ENCODE measurements at places on chromosomes 6 and 20.

DNA sequence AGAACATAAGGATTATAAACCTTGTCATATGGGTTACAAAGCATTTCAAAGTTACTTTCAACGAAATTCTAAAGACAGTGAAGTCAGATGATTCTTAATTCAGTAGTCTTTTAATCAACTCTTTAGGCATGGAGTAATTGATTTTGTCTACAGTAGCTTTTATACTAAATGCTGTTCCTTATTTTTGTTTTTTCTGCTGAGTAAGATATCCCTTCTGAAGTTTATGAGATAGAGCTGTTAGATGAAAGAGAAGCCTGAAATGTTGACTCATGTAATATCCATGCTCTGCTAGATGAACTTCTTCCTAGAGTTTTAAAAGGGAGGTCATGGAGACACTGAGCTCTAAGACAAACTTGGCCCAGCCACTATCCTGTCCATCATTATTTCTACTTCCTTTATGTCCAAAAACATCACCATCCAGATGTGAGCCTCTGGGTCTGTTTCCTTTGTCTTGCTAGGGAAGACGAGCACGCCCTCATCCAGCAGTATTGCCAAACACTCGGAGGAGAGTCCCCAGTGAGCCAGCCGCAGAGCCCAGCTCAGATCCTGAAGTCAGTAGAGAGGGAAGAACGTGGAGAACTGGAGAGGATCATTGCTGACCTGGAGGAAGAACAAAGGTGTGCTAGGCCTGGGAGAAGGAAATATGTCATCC lies 550.3 kb downstream of the UTRN start:
- DNase-seq = peak; percentile 51

- DNase-seq = peak; percentile 94
Observed at GRCh38 chr6:152380351-152380767, 256.8 kb downstream of the SYNE1 start.

GRCh38 chr6:31202259-31203166 lies 32.0 kb upstream of the POU5F1 start:
- DNase-seq = no peak

- peak; percentile 7 for DNase-seq
Observed at GRCh38 chr6:48068278-48069251, 42.4 kb downstream of the PTCHD4 start.

All from muscle of leg (tissue), 16 donors.